ENCODE measurements at places on chromosomes 5 and 9. TPM values are rescaled to one million over a fixed set of nuclear protein-coding genes. Genes with fewer than 3 reads are reported as not detected.

- no peak for DNase-seq
Measured at GRCh38 chr5:5481206-5481605, 58.7 kb downstream of the ICE1 start.

GRCh38 chr5:171588790-171589189 is 169.3 kb downstream of the FGF18 start:
- DNase-seq = no peak

GRCh38 chr9:136685790-136686533 is 1.3 kb downstream of the AGPAT2 start:
- DNase-seq = no peak

DNA sequence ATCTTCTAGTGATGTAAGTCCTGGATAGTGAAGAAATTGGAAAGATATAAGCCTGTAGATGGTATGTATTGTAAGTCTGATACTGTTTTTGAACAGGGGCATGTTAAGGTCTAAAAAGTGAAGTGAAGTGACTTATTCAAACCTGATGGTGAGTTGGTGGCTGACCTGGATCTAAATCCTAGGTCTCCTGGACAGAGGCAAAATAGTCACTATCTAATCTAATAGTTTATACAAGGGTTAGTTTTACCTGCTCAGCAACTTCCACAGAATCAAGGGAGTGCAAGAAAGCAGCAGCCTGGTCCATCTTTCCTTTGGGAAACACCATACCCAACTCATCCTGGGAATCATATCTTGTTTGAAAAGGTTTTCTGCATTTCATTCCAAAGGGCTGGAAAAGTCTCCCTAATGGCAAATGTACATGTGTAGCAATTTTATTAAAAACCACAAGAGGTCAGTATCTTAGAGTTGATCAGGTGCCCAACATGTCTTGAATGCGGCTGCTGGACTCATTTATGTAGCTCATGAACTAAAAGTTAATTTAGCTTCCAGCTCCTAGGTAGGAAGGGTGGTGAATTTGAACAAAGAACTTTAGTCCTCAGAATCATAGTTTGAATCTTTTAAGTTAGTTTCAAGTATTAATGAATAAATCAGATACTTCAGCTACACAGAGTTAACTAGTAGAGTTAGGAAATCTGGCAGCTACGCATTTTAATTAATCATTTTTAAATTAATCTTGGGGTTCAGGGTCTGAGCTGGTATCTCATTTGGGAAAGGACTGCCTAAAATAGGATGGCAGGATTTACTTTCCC is 26.0 kb downstream of the SKP2 start:
- DNase-seq = peak; percentile 11

PCDHA13 gene
- total RNA-seq = not detected

MYMK gene
- not detected for total RNA-seq

DNA sequence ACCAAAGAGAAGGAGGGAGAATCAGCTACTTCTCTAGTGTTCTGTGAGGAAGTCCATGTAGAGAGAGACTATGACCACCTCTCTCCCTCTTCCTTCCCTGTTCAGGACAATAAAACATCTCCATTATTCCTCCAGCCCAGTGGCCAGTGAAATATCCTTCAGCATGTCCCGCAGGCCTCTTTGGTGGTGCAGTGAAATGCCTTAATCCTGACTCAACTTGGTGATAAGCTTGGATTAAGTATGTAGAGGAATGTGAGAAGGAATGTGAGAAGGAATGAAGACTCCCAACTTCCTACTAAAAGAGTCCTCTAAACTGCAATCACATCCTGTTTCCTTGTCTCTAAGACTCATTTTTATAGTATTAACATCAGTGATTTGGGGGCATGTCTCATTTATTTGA is 167.3 kb downstream of the TRPM3 start:
- DNase-seq = no peak

DNA sequence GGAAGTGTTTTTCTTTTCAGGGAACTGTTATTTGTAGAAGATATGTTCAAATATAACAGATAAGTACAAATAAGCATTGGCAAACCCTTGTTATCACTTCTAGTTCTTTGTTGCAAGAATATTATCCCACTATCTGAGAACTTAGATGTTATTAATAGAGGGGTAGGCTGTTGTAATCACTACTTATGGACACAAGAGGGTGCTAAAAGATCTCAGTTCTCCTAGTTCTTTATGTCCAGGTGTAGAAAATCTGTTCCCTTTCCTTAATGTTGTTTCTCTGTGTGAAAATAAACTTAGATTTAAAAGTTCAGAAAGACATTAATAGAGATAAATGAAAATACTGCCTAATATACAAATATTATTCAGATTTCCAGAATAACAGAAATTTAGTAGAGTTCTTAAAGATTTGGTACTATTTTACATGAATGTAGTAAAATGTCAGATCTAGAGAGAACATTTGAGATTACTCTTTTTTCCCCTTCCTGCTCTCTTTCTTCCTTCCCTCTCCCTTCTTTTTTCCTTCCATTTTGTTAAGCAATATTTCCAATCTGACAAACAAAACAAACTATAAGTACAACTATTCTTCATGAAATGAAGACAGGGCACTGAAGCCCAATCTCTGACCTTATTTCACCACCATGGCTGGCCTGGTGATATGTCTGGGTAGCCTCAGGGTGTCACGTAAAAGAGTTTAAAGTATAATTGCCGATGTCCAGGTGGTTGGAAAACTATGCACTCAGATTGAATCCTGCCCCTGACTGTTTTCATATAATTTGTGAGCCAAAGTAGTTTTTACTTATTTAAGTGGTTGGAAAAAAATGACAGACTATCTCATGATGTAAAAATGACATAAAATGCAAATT is 43.6 kb upstream of the C5orf46 start:
- peak; percentile 8 for DNase-seq

ZFP37 gene
- total RNA-seq = 3.6 TPM

C1QTNF3 gene
- total RNA-seq = 11.9 TPM

- DNase-seq = no peak
Measured at GRCh38 chr5:38154615-38155204, 103.6 kb upstream of the EGFLAM start.

DNA sequence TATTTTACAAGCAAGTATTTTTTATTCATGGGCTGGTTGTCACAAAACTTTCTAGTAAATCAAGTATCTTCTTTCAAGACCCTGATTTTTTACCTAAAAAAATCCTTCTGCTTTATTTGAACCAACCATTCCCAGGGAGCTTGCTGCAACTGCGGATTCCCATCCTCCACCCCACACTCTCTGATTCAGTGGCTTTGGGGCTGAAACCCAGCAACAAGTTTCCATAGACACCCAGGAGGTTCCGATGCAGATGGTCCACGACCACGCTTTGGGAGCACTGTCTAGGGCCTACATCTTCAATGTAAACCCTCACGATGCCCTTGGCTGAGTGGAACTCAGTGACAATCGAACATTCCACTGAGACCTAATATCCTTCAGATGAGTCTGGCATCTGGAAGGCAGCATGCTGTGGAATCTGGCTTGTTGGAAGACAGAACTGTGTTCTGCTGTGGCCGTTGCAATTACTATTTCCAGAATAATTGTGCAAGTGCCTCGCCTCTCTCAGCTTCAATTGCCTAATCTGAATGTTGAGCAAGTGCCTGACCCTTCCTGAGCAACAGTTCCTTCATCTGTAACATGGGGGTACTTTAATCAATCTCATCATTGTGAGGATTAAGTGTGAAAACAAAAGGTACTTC is 105.1 kb downstream of the INSYN2B start:
- no peak for DNase-seq

HTR4 gene
- total RNA-seq = not detected

DNA sequence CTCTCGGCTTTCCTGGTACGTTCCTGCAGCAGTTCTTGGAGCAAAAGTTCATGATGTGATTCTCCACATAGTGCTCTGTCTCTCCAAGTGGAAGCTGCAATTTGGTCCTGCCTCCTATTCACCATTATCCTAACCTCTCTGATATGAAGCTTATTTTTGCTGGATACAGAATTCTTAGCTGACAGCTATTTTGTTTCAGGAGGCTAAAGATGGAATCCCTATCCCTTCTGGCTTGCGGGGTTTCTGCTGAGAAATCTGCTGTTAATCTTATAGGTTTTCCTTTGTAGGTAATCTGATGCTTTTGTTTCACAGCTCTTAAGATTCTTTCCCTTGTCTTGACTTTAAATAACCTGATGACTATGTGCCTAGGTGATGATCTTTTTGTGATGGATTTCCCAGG is 181.6 kb upstream of the VLDLR start:
- no peak for DNase-seq

- DNase-seq = no peak
Measured at GRCh38 chr5:162497455-162497854, 429.9 kb downstream of the GABRG2 start.

GRCh38 chr5:111074244-111074643 is 2.7 kb downstream of the TSLP start:
- no peak for DNase-seq

DNA sequence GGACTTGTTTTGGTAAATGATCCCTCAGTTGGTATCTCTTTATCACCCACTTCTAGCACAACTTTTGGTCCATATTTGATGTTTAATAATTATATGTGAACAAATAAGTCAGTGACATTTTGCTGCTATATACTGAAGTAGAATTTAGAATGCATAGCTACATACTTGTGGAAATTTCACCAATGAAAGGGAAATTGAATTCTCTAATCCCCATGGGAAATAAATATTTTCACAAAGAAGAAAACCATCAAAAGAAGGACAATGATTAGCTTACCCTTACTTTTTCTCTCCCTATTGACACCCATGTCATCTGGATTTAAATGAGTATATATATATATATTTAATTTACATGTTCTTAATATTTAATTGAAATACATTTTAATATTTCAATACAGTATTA is 94.3 kb upstream of the DAB2 start:
- DNase-seq = no peak

GRCh38 chr9:97384406-97385262 is 27.3 kb upstream of the TDRD7 start:
- no peak for DNase-seq

PCDHGA6 gene
- 2.5 TPM for total RNA-seq

GRCh38 chr5:107990881-107991810 is 320.4 kb upstream of the EFNA5 start:
- DNase-seq = no peak

- DNase-seq = no peak
Measured at GRCh38 chr5:111447822-111448221, 64.5 kb downstream of the STARD4 start.

- no peak for DNase-seq
Measured at GRCh38 chr9:115204904-115205453, 87.0 kb upstream of the TNC start.

DNA sequence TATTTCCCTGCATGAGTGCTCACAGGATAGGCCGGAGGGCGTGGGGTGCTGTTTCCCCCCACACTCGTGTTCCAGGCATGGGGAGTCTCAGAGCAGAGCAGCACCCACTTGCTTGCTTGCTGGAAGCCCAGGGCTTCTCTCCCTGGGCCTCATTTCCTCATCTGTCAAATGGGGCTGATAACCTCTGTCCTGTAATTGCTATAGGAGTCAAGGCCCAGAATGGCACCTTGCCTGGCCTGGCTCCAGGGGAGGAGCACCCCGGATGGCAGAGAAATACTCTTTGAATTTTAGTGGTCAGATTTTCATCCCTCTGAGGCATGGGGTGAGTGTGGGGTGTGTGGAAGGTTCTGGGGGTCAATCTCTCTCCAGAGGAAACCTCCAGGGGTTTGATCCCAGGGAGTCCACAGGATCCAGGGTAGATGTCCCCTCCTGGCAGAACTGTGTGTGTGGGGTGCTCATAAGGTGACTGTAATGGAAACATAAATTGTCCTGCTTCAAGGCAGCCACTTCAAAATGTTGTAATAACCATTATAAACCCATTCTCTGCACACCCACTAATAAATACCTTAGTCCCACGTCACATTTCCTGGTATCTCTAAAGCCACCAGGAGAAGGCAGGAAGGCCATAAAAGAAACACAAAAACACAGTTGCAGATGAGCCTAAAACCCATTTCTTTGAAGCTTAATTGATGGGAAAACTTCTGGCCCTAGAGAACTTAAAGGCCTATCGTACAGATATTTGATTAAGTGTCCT is 272.2 kb downstream of the FSTL4 start:
- no peak for DNase-seq

IFNK gene
- total RNA-seq = not detected

DNA sequence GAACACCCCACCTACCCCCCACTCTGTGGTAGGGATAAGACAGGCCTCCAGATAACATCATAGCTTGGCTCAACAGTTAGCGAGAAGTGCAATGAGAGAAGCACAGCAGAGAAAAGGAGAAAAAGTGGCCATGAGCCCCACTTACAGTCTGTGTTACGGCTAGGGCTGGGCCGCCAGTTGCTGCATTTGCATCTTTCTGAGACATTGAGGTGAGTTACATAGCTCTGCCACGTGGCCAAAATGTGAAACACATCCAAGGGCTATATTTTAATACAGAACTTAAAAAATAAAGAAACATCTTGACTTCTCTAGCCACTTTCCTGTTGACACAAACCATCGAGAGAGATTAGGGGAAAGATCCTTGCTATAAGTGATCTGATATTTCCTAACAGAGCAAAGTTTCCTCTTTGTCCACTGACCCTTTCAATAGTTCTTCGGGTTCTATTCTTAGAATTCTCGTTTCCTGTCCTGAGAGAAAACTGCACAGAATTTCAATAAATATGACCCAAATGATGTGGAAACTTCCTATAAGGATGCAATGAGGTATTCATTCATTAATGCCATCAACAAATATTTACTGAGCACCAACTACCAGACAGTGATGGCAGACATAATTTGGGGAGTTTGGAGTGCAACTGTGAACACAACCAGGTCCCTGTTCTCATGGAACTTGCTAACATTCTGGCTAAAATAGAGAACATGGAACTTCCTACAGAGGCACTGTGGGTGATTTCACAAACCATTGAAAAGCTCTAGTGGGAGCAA is 3.2 kb upstream of the TLE4 start:
- DNase-seq = peak; percentile 51

DNA sequence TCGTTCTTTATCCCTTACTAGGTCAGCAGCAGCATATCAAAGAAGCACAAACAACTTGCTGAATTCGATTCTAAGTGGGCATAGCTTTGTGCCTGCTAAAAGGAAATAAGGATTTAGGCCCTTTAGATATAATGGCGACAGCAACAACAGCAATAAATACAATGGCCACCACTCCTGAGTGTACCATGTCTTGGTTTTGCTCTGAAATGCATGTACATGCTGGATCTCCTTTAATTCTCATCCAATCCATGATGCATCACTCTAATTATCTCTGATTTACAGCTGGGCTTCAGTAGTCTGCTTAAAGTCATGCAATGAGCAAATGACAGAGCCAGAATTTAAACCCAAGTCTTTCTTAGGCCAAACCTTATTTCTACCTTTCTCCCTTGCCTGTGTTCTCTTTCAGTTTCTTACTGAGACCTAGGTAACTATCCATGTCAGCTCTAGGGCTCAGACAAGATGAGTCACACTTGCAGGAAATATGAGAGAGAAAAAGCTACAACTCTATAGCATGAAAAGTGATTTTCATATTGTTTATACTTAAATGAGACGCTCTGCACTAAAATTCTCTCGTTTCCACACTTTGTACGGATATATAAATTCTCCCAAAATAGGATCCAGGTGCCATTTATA is 111.8 kb downstream of the HMHB1 start:
- no peak for DNase-seq

Data from B cell (primary cell).